ENCODE measurements at places on chromosomes 5 and 9.

GRCh38 chr5:171676286-171676944 lies 109.2 kb upstream of the SMIM23 start:
- no peak for DNase-seq

- no peak for DNase-seq
Observed at GRCh38 chr5:151682240-151682639, 4.5 kb downstream of the SPARC start.

DNA sequence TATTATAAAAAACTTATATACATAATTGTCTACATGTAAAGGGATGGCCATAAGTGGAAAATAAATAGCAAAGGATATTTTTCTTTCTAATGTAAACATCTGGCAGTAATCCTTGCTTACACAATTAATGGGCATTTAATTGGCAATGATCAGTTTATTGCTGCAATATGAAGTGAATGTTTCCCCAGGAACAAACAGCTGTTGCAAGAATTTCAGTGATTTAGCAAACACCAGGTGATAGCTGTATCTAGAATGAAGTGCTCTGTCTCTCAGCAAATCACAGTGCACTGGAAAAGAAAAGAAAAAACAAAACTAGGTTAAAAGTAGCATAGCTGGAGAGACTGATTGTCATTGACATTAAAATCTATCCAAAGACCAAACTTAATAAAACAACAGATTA lies 594.5 kb upstream of the ARRDC3 start:
- no peak for DNase-seq

DNA sequence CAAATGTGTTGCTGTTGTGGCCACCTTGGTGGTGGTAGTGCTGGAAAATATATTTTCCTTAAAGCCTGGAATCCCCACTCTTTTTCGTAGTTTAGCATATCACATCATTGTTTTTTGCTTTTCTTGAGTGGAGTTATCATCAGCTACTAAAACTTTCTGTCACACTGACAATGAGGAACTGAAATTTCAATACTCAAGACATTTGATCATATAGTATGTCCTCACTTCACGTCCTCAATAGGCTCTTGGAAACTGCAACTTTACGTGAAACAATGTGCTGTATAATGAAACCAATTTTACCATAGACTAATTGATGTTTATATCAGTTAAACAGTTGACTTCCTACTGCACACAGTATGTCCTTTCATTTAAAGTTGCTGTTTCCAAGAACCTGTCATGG lies 265.8 kb downstream of the ADGRV1 start:
- DNase-seq, result no peak

DNA sequence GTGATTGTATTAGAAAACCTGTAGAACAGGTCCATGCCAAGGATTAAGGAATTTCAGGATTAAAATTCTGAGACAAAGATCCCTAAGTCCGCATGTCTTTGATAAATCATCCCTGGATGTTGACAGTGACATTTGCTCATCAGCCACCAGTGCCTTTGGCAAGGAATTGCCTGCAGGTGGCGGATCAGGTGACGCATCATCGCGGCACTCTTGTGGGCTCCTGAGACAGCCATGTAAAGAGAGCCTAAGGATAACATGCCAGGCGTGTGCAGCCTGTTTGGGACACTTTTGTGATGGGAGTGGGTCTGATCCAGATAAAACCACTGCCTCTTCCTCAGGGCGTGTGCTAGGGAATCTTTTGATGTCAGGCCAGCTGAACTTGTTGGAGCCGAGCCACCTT lies 40.6 kb downstream of the ADCY2 start:
- no peak for DNase-seq

- no peak for DNase-seq
Observed at GRCh38 chr9:86181379-86182315, 77.8 kb downstream of the C9orf153 start.

GRCh38 chr5:115179030-115179393 lies 9.3 kb upstream of the TRIM36 start:
- no peak for DNase-seq

DNA sequence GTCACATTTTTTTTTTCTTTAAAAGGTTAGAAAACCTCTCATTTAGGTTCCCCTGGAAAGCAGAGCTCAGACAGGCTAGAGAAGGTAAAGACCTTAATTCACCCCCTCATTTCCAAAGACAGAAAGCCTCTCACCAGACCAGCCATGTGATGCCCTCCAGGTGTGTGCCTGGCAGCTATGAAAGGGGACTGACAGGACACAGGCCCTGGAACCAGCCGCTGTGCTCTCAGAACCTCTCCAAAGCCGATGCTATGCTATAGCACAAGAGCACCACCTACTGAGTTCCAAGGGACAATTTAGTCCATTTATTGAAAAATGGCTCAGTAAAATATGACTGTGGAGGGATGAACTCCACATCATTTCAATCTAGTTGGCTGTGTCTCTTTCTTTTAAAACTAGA lies 48.8 kb downstream of the FANCC start:
- no peak for DNase-seq

- DNase-seq, result no peak
Observed at GRCh38 chr5:52342361-52342760, 445.4 kb upstream of the ITGA1 start.

- DNase-seq, result no peak
Observed at GRCh38 chr5:156124708-156125107, 202.3 kb upstream of the SGCD start.

GRCh38 chr9:133841167-133841812 lies 103.1 kb upstream of the SARDH start:
- no peak for DNase-seq

- DNase-seq, result no peak
Observed at GRCh38 chr5:132475987-132476875, 14.3 kb downstream of the IRF1 start.

DNA sequence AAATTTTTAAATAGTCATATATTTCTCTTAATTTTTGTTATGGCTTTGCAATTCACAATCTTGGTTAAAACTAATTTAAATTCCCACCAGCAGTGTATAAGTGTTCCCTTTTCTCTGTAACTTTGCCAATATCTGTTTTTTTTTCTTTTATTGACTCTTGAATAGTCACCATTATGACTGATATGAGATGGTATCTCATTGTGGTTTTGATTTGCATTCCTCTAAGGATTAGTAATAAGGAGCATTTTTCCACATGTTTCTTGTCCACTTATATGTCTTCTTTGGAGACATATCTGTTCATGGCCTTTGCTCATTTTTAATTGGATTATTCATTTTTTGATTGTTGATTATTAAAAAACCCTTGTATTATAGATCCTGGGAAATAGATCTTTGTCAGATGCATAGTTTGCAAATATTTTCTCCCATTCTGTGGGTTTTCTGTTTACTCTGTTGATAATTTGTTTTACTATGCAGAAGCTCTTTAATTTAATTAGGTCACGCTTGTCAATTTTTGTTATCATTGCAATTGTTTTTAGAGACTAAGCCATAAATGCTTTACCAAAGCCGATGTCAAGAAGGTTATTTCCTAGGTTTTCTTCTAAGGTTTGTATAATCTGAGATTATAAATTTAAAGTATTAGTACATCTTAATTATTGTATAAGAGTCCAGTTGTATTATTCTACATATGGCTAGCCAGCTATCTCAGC lies 610.9 kb downstream of the CHSY3 start:
- no peak for DNase-seq

DNA sequence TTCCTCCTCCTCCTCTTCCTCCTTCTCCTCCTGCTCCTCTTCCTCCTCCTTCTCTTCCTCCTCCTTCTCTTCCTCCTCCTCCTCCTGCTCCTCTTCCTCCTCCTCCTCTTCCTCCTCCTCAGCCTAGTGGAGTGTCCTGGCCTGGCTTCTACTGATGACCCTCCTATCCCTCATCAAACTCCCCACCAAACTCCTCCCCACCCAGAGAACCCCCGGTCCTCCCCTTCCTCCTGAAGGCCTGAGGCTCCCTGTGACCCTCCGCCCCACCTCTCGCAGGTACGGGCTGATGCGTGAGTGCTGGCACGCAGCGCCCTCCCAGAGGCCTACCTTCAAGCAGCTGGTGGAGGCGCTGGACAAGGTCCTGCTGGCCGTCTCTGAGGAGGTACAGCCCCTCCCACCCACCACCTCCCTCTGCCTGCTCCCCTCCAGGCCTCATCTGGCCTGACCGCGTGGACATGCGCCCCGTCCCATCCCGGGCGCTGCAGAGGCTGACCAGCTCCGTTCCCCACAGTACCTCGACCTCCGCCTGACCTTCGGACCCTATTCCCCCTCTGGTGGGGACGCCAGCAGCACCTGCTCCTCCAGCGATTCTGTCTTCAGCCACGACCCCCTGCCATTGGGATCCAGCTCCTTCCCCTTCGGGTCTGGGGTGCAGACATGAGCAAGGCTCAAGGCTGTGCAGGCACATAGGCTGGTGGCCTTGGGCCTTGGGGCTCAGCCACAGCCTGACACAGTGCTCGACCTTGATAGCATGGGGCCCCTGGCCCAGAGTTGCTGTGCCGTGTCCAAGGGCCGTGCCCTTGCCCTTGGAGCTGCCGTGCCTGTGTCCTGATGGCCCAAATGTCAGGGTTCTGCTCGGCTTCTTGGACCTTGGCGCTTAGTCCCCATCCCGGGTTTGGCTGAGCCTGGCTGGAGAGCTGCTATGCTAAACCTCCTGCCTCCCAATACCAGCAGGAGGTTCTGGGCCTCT lies 10.6 kb downstream of the FGFR4 start:
- DNase-seq, result no peak

GRCh38 chr5:3837506-3837905 lies 241.9 kb downstream of the IRX1 start:
- DNase-seq, result no peak

GRCh38 chr5:32814620-32815019 lies 103.5 kb downstream of the NPR3 start:
- DNase-seq, result no peak

- DNase-seq, result no peak
Observed at GRCh38 chr5:17694371-17694770, 60.1 kb downstream of the TAF11L14 start.

GRCh38 chr9:112332214-112332613 lies 1.2 kb downstream of the PTBP3 start:
- no peak for DNase-seq

GRCh38 chr5:105554568-105555169 lies 1992.1 kb upstream of the NUDT12 start:
- no peak for DNase-seq

GRCh38 chr5:87022415-87022814 lies 245.3 kb upstream of the RASA1 start:
- DNase-seq, result no peak

- DNase-seq, result no peak
Observed at GRCh38 chr5:131758520-131758900, 38.3 kb downstream of the FNIP1 start.

DNA sequence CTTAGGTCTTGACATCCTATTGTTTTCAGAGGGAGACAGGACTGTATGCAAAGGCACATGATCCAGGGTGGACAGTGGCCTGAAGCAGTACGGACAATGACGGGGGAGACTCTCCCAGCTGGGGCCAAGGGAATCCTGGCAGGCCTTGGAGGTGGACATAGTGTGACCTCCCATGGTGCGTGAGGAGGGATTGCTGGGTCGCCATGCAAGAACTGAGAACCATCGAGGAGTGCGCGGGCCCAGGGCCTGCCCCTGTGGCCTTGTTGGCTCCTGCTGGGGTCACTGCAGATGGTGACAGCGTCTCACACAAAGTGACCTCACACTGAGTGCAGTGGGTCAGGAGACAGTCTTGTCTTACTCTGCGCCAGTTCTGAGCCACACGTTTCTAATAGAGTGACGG lies 192.4 kb downstream of the GADD45G start:
- no peak for DNase-seq
